GM23338 (cell line): ENCODE measurements at places on chromosomes 3 and 15. TPM values are rescaled to one million over a fixed set of nuclear protein-coding genes. Genes with fewer than 3 reads are reported as not detected.

GRCh38 chr3:182869059-182869458 lies 75.8 kb downstream of the ATP11B start:
- H3K4me3 ChIP-seq: no peak overlapping the region
- DNase-seq: no peak
- no peaks in the 10 kb centered on the region for H3K27me3 ChIP-seq
- no peaks in the 10 kb centered on the region for H3K4me1 ChIP-seq
- H3K36me3 ChIP-seq: peaks cover 10% of the 10 kb centered on the region

GRCh38 chr3:110414855-110415254 lies 656.8 kb upstream of the NECTIN3 start:
- H3K4me1 ChIP-seq: no peaks in the 10 kb centered on the region
- no peaks in the 10 kb centered on the region for H3K36me3 ChIP-seq
- no peak for DNase-seq
- H3K27ac ChIP-seq: no peak overlapping the region
- no peak overlapping the region for H3K4me3 ChIP-seq

GRCh38 chr3:121436641-121437040 lies 109.1 kb downstream of the POLQ start:
- H3K4me1 ChIP-seq: no peaks in the 10 kb centered on the region
- H3K27me3 ChIP-seq: no peaks in the 10 kb centered on the region
- H3K27ac ChIP-seq: no peak overlapping the region
- DNase-seq: no peak

- H3K4me1 ChIP-seq: no peaks in the 10 kb centered on the region
- no peaks in the 10 kb centered on the region for H3K27me3 ChIP-seq
- no peak overlapping the region for H3K4me3 ChIP-seq
- H3K27ac ChIP-seq: no peak overlapping the region
- no peaks in the 10 kb centered on the region for H3K36me3 ChIP-seq
- DNase-seq: no peak
Observed at GRCh38 chr3:28326458-28326926, 22.0 kb upstream of the ZCWPW2 start.

The HDC gene
- not detected in 2 replicates for total RNA-seq

DNA sequence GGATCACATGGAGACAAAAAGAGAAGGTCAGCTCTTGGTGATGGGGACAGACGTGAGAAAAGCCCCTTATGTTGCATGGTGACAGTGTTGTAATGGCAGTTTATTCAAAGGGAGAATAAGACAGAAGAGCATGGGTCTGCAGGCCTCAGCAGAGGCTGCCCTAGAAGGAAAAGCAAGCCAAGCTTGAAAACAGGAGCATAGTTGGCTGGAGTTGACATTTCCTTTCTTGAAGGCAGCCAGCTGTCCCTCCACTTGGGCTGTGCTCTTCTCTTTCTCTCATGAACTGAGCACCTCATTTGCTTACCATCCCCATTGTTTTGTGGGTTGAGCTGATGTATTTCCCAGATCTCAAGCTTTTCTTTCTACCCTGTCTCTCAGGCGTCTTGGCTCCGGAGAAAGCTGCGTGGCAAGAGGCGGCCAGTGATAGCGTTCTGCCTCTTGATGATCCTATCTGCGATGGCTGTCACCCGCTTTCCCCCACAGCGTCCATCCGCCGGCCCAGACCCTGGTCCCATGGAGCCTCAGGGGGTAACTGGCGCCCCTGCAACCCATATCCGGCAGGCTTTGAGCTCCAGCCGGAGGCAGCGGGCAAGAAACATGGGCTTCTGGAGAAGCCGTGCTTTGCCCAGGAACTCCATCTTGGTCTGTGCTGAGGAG lies 52.9 kb downstream of the GASK1A start:
- no peaks in the 10 kb centered on the region for H3K4me1 ChIP-seq
- no peaks in the 10 kb centered on the region for H3K27me3 ChIP-seq
- no peaks in the 10 kb centered on the region; the same call in 1 of the 2 replicates for H3K36me3 ChIP-seq
- no peak overlapping the region for H3K27ac ChIP-seq
- no peak for DNase-seq
